Mesendoderm (in vitro differentiated cells): ENCODE measurements at places on chromosomes 6 and 20.

- no peak for DNase-seq
These were observed 82.5 kb upstream of the MRPS10 start for GRCh38 chr6:42300185-42300584.

DNA sequence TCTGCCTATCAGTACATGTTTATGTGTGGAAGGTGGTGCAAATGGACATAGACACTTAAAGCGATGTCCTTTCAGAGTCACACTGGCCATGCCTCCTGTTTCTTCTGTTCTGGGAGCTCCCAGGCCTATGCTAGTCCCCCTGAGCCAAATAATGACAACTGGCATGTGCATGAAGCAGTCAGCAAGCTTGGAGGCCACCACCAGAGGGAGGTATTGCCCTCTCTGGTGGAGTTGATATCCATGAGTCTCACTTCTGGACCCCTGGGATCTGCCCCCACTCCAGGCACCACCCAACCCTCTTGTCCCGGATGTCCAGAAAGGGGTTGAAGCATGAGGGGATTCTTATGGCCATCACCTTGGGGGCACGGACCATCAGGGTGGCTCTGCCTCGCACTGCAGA lies 172.2 kb downstream of the AIG1 start:
- DNase-seq = peak; percentile 59

DNA sequence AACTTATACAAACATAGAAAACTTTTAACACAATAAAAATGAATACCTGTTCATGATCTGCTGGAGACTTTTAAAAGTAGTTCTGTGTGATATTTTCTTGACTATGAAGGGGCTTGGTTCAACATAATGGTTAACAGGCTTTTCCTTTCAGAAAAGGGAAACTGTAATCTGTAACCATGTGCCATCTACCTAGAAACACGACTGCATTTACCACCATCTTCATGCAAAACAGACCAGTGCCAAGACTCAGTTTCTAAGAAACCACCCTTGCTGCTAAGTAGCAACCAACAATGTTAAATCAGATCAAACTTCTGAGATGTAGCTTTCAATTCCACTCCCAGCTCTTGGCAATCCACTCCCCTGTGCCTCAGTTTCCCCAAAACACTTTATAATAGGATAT lies 15.7 kb downstream of the STAU1 start:
- no peak for DNase-seq

- no peak for DNase-seq
These were observed 177.6 kb upstream of the LRFN2 start for GRCh38 chr6:40764726-40765125.

- DNase-seq = no peak
These were observed 319.0 kb downstream of the HACE1 start for GRCh38 chr6:104540743-104541142.

DNA sequence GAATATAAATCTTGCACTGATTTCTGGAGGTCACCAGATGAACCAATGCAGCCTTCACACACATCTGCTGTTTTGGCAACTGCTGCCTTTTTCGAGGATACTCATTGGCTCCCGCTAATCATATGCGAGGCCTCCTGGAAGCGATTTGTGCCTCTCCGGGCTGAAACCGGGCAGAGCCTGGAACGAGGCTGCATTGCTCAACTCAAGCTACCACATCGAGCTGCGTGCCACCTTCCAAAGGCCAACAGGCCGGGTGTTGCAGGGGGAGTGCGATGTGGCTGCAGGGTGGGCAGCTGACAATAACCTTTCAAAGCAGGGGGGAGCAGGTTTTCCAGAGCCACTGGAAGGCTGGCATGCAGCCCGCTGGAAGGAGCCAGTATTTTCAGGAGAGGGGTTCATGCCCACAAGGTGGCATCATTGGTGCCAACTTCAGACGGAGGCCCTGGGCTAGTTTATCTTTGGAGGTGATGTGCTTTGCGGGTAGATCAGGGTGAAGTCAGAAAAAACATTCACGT lies 122.6 kb upstream of the IFNGR1 start:
- DNase-seq = peak; percentile 33

DNA sequence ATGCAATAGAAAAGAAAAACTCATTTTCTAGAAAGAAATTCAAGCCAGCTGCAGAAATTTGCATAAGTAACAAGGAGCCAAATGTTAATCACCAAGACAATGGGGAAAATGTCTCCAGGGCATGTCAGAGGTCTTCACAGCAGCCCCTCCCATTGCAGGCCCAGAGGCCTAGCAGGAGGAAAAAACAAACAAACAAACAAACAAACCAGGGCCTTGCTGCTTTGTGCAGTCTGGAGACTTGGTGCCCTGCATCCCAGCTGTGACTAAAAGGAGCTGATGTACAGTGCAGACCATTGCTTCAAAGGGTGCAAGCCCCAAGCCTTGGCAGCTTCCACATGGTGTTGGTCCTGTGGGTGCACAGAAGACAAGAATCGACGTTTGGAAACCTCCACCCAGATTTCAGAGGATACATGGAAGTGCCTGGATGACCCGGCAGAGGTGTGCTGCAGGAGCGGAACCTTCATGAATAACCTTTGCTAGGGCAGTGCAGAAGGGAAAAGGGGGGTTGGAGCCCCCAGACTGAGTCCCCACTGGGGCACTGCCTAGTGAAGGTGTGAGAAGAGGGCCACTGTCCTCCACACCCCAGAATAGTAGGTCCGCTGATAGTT lies 110.9 kb upstream of the AKAP12 start:
- DNase-seq = peak; percentile 72

DNA sequence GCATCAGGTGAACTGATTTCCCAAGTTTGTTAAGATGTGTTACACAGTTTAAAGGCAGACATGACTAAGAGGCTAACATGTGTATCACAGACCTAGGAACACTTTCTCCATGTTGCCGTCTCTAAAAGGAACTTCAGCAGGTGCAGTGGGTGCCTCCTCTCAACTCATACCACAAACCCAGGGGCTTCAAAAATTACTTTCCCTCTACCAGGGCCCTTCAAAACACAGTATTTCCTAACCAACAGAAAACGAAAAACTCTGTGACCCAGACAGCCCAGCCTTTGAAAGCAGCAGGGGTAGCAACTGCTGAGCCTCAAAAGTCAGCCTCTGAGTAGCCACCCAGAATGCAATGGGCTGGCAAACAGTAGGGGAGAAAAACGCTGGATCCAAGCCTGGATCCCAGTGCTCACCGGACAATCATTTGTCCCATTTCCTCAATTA lies 28.5 kb downstream of the B4GALT5 start:
- DNase-seq = no peak

GRCh38 chr6:9025228-9025627 lies 589.9 kb upstream of the SLC35B3 start:
- no peak for DNase-seq

GRCh38 chr6:21953831-21954801 lies 342.7 kb downstream of the PRL start:
- peak; percentile 91 for DNase-seq

GRCh38 chr6:48986845-48987244 lies 476.2 kb downstream of the MMUT start:
- DNase-seq = no peak

DNA sequence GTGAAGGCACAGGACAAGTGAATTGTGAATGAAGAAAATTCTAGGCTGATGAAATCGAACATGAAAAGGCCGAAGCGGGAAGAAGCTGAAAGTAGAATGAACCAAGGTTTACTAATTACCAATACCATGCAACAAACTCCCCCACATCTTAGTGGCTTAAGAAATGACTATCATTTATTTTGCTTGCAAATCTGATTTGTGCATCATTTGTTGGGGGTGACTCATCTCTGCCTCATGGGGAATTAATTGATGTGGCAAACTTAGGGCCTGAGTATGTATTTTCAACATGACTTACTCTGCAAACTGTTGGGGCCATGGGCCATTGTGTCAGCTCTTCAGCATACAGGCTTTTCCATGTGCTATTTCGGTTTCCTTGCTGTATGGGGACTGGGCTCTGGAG lies 26.8 kb downstream of the PPP1R14C start:
- DNase-seq = no peak

DNA sequence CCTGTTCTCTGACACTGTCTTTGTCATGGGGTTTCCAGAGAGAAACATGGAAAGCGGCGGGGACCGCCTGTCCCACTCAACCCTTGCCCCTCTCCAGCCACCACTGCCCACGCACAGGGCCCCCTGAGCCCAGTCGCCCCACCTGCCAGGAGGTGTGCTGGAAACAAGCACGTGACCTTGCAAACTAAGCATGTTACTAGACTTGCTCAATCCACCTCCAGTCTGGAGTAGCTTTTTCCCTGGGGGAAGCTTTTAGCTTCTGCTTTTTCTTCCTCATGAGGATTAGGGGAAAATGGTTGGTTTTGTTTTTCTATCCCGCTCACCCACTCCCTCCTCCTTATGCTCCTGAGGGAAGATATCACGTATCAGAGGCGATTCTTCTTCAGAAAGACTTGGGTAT lies 105.7 kb downstream of the PLEKHG1 start:
- DNase-seq = no peak

DNA sequence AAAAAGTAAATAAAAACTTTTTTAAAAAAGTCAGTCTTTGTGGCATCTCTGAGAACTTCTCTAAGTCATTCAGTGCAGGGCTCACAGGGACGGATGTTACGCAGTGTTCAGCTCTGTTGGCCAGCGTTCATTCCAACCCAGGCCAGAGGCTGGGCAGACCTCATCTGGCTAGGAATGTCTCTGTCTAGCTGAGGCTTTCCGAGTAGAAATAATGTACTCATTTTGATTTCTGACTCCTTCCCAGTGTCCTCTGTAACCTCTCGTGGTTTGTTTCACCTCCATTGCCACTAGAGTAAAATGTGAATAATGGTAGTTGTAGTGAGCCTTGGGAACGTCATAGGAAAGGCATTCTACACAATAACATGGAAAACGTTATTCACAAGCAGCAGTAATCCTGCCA lies 135.1 kb downstream of the TMEM242 start:
- DNase-seq = no peak

GRCh38 chr20:16158976-16159286 lies 414.3 kb downstream of the KIF16B start:
- no peak for DNase-seq

GRCh38 chr6:82365016-82365795 lies 1.6 kb downstream of the TPBG start:
- DNase-seq = peak; percentile 77

DNA sequence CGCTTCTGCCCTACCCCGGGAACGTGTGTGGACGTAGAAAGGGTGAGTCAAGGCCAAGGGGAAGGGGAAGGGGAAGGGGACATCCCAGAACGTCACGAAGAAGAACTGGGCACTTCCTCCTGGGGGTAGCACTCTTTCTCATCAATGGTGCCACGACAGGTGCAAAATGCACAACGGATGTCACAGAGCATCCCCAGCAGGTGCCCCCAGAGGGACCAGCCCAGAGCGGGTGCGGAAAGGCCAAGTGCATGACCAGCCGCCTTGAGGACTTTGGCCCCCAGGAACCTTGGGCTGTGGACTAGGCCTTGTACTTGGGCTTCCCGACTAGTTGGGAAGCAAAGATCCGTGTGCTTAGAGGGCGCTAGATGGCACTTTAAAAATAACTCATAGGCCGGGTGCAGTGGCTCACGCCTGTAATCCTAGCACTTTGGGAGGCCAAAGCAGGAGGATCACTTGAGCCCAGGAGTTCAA lies 12.1 kb upstream of the SRC start:
- no peak for DNase-seq

DNA sequence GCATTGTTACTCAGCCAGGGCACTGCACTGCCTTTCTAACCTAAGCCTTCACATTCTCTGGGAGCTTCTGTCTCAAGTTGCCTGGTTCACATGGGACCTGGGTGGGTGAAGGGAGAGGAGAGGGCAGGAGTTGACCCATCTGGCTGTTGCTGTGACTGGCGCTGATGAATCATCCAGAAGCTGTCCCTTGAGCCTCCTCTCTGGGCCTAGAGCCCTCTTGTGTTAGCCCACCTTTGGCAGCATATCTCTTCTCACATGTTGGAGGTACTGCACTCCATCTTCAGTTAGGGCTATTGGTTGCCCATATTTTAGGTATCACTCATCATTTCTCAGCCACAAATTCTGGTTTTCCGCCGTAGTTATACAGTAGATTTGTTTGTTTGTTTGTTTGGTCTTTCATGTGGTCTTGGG lies 19.8 kb downstream of the XRN2 start:
- DNase-seq = peak; percentile 23

GRCh38 chr20:60630609-60631008 lies 621.5 kb upstream of the CDH4 start:
- no peak for DNase-seq

- DNase-seq = no peak
These were observed 93.2 kb downstream of the MYO6 start for GRCh38 chr6:75842191-75842590.

DNA sequence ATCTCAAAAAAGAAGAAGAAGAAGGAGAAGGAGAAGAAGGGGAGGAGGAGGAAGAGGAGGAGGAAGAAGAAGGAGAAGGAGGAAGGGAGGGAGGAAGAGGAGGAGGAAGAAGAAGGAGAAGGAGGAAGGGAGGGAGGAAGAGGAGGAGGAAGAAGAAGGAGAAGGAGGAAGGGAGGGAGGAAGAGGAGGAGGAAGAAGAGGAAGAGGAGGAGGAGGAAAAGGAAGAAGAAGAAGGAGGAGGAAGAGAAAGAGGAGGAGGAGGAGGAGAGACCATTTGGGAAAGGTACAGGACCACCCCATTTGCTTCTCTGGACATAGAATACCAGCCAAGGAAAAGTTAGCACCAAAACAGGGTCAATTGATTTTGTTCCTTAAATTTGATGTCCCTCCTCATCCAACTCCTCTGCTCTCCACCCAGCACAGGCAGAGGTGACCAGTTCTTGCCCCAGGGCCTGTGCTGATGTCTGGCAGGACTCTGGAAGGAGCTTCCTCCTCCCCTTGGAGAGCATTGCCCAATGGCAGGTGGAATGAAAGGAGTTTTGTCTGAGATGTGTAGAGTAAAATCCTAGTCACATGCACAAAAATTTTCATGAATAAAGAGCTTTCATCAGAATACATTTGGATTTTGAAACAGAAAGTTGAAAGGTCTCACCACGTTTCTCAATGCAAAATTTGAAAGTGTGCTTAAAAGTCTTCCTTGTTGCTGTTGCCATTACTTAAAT lies 182.9 kb downstream of the LY86 start:
- DNase-seq = no peak

- DNase-seq = no peak
These were observed 88.9 kb downstream of the FHL5 start for GRCh38 chr6:96651816-96652215.

DNA sequence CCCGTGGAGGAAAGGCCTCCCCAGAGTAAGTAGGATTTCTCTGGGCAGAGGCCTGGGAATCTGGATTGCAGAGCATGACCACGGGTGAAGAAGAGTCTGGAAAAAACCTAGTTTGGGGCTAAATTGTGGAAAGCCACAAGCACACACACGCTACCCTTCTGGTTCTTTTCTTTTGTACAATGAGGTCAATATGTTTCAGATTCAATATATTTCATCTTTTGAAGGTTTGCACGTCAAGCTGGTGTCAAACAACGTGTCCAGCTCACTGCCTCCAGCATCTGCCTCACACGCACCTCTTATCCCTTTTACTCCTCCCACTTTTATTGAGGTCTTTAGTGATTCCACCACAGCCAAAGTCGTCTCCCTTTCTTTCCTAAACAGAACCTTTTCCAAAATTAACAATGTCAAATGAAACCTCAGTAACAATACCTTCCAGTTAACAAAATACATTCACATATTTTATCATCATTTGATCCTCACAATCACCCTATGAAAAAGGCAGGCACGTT lies 773 bp upstream of the EPB41L2 start:
- DNase-seq = no peak

- DNase-seq = no peak
These were observed 37.9 kb upstream of the PRL start for GRCh38 chr6:22334778-22335177.

- DNase-seq = peak; percentile 94
These were observed 39.8 kb upstream of the CDH22 start for GRCh38 chr20:46347841-46348803.

GRCh38 chr6:36808634-36809033 lies 30.6 kb downstream of the CPNE5 start:
- DNase-seq = no peak

- DNase-seq = no peak
These were observed 13.0 kb downstream of the ZC3H12D start for GRCh38 chr6:149471801-149472200.
